ENCODE measurements at places on chromosomes 1 and 21.

DNA sequence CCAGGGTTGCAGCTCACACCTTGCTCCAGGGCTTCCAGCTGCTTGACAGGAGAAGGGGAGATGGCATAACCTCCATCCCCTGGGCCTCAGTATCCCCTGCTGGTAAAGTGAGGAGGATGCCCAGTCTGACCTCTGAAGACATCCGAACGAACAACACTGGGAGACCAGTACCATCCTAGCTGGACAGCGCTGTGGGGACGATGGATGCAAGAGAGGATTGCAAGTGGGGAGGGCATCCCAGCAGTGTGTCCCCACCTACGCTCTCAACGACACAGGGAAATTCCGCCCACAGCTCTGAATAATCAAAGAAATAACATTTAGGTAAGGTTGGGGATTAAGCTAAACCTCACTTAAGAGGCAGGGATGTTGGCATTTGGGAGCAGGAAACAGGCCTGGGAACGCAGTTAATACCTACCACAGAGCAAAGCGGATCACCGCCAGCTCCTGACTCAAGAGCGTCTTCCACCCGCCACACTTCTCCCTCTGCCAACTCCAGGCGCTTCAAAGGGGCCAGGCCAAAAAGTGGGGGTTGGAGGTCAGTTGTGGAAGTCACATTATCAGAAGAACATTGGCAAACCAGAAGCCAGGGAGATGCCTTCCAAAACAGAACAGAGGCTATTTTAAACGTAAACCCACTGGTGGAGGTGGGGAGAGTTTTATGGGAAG, 47.6 kb downstream of the SSBP3 start:
- no peak for DNase-seq

DNA sequence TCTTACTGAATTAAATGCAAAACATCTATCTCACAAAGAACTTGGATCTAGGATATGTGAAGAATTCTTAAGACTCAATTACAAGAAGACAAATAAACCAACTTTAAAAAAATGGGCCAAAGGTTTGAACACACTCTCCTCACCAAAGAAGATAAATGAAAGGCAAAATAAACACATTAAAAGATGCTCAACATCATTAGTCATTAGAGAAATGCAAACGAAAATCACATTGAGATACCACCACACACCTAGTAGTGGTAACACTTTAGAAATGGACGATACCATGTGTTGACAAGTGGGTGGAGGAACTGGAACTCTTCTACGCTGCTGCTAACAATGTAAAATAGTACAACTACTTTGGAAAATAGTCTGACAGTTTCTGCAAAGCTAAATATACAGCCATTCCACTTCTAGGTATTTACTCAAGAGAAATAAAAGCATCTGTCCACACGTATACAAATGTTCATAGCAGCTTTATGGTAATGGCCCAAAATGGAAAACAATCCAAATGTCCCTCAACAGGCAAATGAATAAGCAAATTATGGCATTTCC, 194.3 kb downstream of the RHOU start:
- no peak for DNase-seq

DNA sequence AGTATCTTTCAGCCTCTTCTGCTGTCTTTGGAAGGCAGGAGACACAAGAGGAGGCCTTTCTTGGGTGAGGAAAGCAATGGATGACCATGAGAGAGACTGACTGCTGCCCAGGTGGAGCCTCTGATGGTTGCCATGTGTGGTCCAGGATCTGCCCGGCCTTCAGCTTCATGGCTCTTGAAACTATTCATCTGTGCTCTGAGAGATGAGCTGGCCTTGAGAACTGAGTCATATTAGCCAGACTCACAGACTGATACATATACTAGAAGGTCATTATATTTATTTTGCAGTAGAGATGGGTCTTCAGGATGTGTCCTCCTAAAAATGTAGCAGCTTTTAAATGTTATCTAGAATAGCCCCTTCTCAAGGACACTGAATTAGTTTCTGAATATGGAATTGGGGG, 33.7 kb downstream of the PTGFRN start:
- no peak for DNase-seq

- peak; percentile 74 for DNase-seq
Observed at GRCh38 chr1:238061967-238062613, 171.4 kb upstream of the ZP4 start.

GRCh38 chr21:17978895-17979294, 159.7 kb upstream of the C21orf91 start:
- no peak for DNase-seq

DNA sequence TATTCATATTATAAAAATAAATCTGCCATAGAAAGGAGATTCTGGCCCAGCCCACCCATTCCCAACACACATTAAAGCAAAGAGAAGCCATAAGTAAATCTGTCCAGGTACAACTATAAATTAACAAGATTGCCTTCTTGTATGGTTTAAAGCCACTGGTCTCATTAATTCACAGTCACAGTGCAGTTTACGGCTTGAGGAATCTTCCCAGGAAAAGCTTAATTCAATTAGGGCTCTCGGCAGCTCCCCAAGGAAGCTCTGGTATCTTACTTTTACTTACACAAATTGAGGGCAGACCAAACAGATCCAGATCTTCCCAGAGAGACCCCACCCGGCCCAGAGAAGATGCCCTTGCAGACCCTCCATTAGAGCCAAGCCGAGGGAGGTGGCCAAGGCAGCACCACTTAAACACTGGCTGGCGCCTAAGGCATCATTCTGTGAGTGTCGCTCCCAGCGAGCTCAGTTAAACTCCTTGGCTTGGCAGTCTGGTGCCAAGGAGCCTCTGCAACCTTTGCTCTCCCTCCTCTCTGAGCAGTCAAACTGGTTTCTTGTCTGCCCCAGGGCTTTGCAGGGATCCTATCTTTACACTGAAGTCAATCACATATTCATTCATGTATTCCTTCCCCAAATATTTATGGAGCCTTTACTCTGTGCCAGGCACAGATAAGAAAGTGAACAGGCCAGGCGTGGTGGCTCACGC, 10.7 kb downstream of the SLC9A1 start:
- no peak for DNase-seq

GRCh38 chr1:192489748-192490147, 85.8 kb upstream of the RGS1 start:
- DNase-seq = peak; percentile 92

- DNase-seq = no peak
Observed at GRCh38 chr21:44459712-44460440, 4.6 kb downstream of the LRRC3 start.

DNA sequence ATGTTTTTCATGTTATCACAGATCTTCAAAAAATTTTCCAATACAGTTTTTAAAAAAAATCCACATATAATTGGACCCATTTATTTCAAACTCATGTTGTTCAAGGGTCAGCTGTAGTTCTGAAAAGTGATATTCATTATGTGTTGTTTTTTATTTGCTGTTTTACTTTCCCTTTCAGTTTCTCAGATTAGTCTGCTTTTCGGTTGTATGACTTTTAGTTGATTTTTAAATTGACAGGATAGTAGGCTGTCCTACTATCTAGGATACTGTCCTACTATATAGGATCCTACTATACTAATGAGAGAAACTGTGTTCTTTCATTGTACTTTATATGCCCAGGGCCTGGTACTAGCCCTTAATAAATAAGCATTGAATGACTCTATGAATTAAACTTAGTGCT, 33.6 kb upstream of the GPR52 start:
- DNase-seq = no peak

DNA sequence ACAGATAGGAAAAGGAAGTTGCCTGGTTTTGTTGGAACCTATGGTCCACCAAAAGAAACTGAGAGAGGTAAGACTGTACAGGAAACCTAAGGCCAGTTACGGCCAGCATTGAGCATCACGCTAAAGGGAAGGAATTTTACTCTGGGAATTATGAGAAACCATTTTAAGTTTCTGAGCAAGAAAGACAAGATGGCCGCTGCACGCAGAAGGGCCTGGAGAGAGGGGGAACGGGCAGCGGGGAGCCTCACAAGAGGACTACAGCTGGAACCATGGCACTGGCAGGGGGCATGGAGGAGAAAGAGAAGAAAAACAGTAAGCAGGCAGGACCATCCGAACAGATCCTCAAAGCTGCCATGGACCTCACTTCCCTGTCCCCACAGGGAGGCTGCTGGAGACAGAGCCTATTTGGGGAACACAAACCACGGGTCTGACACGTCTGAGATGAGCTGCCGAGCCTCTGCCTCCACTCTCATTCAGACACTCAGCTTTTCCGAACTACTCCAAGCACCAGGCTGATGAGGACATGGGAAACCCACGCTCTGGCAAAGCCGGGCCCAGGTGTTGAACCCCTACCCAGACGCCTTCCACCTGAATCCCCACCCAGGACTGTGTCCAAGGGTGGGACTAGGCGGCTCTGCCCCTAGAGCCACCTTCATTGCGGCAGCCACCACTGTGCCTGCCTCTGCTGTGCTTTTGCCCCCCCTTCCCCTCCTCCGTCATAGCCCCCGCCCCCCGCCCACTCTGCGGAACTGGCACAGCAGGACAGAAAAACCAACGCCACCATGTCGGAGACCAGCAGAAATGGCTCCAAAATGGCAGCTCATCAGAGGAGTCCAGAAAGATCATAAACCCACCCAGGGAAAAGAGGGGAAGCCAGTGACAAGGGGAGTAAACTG, 69.0 kb downstream of the CD46 start:
- no peak for DNase-seq

- DNase-seq = no peak
Observed at GRCh38 chr1:87989346-87989745, 660.7 kb downstream of the LMO4 start.

DNA sequence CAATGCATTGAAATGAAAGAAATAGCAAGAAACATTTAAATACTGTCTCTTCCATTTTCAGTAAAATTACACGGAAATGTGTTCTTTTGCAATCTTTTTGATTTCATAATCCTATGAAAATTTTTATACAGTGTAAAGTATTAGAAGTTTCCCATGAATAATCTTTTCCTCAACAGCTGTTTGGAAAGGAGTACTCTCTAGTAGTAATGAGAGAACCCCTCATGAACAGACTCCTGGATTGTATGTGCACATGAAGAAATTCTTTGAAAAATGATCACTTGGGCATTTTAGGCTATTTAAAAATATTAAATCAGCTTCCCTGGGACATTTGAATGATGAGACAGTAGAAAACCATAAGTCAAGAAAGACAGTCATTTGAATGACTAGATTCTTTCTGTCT, 64.4 kb downstream of the LHX9 start:
- DNase-seq = peak; percentile 61

DNA sequence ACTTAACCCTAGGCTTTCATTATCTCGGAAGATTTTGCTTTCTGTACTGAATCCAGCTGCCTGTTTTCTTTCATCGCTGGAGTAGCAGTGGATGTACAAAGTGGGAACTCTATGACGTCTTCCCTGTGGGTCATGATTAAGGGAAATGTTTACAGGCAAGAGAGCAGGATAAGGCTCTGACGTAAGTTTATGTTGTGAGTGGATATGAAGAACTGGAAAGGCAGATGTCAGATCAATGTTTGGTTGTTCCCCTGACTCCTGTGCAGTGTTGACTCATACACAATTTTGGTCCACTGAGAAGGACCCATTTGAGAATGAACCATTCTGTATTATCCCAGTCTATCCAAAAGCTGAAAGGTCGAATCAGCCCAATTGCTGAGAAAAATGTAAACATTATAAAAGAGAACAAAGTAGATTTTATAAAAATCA, 292.4 kb downstream of the GRIK1 start:
- DNase-seq = peak; percentile 12

DNA sequence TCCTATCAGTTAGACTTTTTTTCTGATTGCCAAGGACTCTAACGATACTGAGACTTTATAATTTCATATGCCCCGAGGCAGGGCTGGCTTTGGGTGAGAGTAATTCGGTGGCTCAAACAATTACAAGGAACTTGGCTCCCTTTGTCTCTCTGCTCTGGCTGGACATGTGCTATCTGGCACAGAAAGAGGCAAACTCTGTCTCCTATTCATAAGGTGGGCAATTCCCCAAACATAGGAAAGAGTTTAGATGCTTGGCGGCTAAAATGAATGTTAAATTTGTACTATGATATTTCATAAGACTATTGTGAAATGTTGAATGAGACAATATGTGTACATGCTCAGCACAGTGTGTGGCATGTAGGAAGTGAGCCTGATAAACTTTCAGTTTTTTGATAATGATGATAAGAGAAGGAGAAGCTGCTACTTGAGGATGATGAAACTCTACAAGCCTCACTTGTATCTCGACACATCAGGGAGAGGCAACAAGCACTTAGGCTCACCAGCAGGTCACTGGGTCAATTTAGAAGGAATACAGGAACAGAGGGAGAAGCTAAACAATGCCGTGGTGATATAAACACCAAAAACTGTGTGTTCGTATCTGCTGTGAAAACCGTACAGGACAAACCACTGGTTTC, 12.6 kb upstream of the NTPCR start:
- DNase-seq = no peak

DNA sequence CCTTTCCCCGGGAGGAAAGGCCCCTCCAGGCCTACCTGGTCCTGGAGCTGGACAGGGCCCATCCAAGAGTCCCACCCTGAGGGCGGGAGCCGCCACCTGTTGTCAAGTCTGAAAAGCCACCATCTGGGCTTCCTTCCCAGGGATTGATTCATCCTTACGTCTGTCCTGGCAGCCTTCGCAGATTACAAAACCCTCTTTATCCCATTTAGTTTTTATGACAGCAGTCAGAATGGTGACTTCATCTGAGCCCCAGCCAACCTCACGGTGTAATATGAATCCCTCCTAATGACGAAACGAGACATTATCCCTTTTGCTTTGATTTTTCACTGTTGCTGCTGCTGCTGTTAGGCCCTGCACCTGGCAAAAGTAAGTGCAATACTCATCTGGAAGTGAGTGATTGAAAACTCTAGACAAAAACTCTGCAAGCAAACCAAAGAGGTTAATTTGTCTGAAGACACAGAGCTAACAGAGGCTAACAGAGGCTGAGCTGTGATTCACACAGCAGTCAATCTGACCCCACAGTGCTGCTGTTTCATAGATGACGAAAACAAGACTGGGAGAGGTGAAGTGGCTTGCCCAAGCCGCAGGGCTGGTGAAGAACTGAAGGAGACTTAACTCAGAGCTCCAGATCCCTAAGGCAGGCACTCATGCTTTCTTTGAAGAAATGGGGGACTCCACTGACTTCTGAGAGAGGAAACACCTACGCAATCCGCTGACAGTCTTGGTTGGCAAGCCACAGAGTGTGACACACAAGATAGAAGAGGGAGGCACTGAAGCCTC, 30.0 kb upstream of the S100A7 start:
- peak; percentile 91 for DNase-seq
